ENCODE measurements at places on chromosomes 2 and 18.

- DNase-seq = no peak
Measured at GRCh38 chr2:205176546-205176945, 505.8 kb upstream of the NRP2 start.

- no peak for DNase-seq
Measured at GRCh38 chr2:152864601-152865149, 146.3 kb downstream of the ARL6IP6 start.

- DNase-seq = no peak
Measured at GRCh38 chr2:100423631-100424030, 6.2 kb upstream of the CHST10 start.

DNA sequence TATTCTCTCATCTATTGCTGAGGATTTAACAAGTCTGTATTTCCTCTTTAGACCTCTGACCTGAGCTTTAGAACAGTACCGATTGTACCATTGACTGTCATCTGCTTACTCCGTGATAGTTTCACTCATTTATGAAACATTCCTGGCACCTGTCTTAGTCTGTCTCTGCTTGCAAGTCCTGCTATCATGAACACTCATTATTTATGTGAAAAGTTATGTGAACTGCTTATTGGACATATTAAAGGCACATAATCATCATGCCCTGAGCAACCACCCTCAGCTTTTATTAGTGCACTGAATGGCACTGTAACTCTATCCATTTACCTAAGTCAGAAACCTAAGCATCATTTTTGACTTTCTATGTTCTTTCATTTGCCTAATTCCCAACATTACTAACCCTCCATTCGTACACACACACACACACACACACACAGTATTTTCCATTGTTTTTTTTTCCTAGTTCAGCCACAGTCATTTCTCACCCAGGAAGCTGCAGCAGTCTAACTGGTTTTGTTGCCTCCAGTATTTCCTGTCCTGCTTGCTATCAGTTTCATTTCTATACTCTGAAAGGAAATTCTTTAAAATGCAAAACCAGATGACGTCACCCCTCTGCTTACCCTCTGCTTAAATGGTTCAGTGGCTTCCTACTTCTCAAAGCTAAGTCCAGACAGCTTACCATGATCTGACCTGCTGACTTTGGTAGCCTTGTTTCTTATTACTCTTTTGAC, 146.1 kb downstream of the HAUS1 start:
- DNase-seq = no peak

DNA sequence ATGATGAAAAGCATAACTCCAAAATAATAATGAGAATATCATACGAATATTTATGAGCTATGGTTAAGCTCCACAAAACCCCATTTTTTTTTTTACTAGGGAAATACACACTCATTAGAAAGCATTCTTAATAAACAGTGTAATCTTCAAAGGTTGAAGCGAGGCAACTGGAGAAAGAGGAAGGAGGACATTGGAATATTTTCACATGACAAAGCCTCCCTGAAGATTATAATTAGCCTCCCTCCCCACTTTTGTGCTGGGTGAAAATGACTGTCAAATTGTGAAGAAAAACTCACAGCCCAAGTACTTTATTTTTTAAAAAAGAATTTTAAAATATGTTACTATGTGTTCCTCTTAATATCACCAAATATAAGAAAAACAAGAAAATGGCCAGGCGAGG, 64.1 kb upstream of the NFU1 start:
- DNase-seq = no peak

DNA sequence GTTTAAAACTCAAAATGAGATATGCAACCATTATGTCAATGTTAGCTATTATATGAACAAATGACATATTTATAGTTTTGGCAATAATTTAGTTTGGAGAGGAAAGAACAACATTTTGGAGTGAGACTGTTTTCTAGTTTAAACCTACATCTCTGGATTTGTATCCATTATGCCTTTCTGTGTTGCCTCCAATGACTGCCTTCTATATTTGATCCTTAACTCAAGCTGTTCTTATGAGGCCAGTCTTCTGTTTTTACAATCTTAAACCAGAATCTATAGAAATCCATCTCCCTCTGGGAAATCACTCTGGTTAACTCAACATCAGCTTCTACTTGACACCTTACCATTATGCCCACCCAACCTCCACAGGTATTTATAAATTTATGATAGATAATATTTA, 67.5 kb downstream of the ZNF385B start:
- DNase-seq = no peak

- DNase-seq = no peak
Measured at GRCh38 chr2:21005700-21006422, 38.0 kb downstream of the APOB start.

- no peak for DNase-seq
Measured at GRCh38 chr2:68767031-68767961, 32.7 kb downstream of the ARHGAP25 start.

GRCh38 chr2:126858013-126858412, 40.7 kb upstream of the TEX51 start:
- DNase-seq = no peak

DNA sequence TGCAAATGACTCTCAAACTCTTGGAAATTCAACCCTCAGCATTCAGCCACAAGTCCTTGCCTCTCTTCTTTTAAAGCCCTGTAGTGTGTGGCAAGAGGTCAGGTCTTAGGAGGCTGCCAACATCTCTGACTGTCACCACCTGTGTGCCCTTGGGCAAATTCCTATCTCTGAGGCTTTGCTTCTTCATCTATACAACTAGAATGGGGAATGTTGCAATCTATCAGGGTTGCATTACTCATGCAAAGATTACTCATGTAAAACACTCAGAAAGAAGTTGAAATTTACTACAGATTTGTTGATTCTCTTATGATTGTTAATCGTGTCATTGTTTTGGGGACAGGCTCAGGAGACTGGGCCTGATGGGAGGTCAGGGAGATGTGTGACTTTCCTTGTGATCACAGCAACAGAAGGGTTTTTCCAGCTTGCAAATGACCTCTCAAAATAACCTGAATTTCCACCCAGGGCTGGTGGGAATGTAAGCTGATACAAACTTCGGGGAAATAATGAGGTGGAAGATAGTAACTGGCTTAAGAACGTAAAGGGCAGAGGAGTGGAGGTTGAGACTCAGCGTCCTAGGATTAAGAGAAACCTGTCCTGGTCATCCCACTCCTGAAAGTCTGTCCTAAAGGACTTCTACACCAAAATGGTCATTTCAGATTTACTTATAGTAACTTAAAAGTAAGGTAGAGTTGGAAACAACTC, 32.1 kb upstream of the SIGLEC15 start:
- DNase-seq = no peak

- DNase-seq = no peak
Measured at GRCh38 chr2:199624958-199625357, 167.2 kb upstream of the SATB2 start.

DNA sequence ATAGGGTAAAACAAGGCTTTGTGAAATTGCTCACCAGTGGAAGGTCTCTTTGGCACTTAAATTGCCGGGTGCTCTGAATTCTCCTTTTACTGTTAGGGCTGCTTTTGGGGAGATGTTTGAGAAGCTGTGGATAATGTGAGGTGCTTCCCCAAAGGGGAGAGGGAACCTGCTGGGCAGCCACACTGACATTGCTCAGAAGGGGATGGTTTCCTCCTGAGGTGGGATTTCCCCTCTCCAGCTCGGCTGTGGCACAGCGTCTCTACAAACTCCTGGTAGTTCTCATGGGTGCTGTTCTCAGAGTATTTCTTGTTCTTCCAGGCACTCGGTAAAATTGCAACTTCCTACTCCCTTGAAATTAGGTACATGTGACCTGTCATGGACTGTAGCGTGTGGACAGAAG, 124.2 kb downstream of the LPIN1 start:
- DNase-seq = no peak

DNA sequence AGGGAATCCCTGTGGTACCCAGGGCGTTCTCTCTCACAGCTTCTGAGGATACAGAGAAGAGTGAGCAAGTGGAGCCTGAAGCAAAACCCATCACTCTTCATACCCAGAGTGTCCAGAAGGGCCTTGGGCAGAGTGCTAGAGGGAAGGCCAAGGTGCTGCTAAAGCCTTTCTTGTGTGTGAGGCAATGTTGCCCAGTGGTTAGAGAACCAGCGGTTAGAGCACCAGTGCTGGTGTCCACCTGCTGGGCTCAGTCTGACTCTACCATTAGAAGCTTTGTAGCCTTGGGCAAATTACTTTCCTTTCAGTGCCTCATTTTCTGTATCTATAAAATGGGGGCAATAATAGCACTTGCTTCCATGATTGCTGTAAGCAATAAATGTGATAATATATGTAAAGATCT, 210.5 kb upstream of the SKOR2 start:
- DNase-seq = no peak

- no peak for DNase-seq
Measured at GRCh38 chr2:101433465-101433864, 41.4 kb downstream of the RFX8 start.

DNA sequence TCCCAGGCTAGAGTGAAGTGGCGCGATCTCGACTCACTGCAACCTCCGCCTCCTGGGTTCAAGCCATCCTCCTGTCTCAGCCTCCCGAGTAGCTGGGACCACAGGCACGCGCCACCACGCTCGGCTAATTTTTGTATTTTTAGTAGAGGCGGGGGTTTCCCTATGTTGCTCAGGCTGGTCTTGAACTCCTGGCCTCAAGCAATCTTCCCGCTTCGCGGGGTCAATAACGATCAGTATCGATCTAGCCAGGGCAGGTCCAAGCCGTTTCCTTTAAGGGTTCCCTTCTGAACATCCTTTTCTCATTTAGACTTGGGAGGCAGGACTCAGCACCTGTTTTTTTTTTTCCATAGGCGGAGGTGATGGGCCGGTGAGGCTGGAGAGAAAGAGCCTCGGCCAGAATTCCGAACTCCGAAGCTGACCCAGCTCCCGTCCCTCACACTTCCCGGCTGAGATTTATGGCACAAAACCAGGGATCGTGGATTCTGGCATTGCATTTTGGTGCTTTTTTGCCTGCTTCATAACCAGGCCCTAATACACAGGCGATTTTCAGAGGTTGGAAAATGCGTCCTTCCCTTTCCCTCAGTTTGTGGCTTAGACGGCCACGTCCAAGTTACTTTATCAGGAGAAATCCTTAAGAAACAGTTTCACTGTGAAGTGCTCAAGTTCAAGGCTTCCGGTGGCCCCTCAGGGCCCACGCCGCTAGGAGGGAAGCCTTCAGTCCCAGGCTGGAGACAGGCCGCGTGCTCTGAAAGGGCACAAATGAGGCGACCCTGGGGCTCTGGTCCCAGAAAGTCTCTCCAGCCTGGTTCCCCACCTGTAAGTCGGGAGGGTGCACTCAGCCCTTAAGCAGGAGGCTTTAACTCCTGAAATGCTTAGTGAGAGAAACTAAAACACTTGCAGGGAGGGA, 998 bp upstream of the SLC66A3 start:
- DNase-seq = no peak

DNA sequence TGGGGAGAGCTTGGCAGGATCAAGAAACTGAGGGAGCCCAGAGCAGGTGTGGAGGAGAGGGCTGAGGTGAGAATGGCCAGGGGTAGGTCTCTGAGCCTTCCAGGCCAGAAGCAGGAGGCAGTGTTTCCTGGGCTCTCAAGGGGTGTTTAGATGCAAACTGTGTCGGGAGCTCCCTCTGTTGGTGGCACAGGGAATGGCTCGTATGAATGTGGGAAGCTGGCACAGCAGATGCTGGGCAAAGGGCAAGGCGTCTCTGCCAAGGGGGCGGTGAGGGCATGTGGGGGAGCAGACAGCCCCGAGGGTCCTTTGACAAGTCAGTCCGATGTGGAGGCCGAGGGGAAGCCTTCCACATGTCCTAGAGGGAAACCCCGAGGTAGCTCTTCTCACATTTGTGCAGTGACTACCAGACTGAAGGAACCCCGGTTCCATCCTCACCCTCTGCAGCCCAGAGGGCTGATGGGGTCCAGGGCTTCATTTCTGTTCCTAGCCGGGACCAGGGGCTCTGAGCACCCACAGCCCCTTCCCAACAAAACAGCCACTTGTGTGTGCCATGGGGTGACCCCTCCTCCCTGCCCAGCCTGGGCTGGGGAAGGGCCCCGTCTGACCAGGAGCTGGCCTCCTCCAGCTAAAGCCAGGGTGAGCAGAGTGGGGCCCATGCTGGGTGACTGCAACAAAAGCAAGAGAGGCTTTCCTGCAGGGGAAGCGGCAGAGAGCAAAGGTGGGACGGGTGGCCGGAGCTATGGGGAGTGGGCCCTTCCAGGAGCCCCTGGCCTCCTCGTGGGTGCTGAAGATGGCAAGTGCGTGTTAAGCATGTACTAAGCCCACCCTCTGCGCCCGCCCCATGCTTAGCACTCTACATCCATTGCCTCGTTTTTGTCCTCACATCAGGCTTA, 103.4 kb downstream of the SEPTIN10 start:
- DNase-seq = peak; percentile 76

DNA sequence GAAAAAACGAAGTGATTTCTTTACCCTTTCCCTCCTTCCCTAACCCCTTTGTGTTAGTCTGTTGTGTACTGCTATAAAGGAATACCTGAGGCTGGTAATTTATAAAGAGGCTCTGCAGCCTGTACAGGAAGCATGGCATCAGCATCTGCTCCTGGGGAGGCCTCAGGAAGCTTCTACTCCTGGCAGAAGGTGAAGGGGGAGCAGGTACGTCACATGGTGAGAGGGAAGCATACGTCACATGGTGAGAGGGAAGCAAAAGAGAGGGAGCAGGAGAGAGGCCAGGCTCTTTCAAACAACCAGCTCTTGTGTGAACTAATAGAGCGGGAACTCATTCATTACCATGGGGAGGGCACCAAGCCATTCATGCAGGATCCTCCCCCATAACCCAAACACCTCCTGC, 126.2 kb downstream of the CAPN13 start:
- DNase-seq = no peak

- DNase-seq = no peak
Measured at GRCh38 chr18:74255131-74255616, 36.6 kb downstream of the CYB5A start.

DNA sequence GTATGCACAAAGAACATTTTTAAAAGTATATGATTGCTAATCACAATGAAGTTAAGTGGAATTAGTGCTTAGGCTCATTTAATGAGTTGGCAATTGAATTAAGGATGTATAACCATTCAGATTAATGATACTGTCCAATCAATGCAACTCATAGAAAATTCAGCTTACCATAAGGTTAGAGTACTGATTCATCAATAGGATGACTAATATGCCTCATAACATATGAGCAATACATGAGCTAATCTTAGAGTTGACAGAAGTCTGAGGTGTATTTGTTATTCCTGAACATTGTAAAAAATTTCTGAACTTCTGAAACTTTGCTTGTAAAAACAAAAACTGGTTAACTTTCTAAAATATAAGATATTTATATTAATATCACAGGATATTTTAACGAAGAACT, 118.3 kb upstream of the NETO1 start:
- no peak for DNase-seq

- DNase-seq = no peak
Measured at GRCh38 chr2:14677039-14677438, 44.5 kb downstream of the LRATD1 start.

DNA sequence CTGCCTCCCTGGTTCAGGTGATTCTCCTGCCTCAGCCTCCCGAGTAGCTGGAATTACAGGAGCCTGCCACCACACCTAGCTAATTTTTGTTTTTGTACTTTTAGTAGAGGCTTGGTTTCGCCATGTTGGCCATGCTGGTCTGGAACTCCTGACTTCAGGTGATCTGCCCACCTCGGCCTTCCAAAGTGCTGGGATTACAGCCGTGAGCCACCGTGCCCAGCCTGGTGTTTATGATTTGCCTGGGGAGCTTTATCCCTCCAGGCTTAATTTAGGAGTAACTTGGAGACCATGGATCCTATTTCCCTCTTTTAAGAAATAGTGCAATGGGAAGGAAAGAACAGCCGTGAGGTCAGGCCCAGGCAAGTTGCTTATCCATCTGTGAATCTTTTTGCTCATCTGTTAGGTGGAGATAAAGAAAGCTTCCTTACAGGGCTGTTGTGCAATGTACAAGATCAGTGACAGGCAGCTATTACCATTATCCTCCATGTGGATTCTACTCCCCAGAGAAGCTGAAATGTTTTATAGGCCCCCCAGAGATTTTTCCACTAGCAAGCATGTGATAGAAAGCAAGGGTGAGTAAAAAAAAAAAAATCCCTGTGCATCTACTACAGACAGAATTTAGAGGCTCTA, 104.9 kb upstream of the MGAT5 start:
- no peak for DNase-seq

Measured in activated CD4-positive, CD25-positive, alpha-beta regulatory T cell treated with anti-CD3 and anti-CD28 coated beads, Interleukin-2, amount 50 U/mL, for 72 hours (primary cell).